ENCODE measurements at places on chromosomes 2 and 18. TPM values are rescaled to one million over a fixed set of nuclear protein-coding genes. Genes with fewer than 3 reads are reported as not detected.

Gene SLC40A1
- 22.6 TPM for total RNA-seq

Gene RFTN2
- total RNA-seq, result 25.6 TPM

Gene PTRHD1
- 34.5 TPM for total RNA-seq

Gene CGREF1
- total RNA-seq, result 7.0 TPM

Gene G6PC2
- not detected for total RNA-seq

Measured in aortic smooth muscle cell (primary cell).